ENCODE measurements at places on chromosomes 2 and 18. TPM values are rescaled to one million over a fixed set of nuclear protein-coding genes. Genes with fewer than 3 reads are reported as not detected.

GRCh38 chr2:10370390-10370789 is 67.7 kb downstream of the HPCAL1 start:
- DNase-seq, result no peak

The ABHD1 gene
- not detected for total RNA-seq

The XPO1 gene
- 179 TPM for total RNA-seq

The KCNF1 gene
- total RNA-seq, result 0.24 TPM

Data from SJSA1 (cell line).